Chondrocyte (in vitro differentiated cells): ENCODE measurements at places on chromosomes 7 and 10.
A peak's percentile ranks its signal among the peaks of the same experiment; 100 is the strongest.

DNA sequence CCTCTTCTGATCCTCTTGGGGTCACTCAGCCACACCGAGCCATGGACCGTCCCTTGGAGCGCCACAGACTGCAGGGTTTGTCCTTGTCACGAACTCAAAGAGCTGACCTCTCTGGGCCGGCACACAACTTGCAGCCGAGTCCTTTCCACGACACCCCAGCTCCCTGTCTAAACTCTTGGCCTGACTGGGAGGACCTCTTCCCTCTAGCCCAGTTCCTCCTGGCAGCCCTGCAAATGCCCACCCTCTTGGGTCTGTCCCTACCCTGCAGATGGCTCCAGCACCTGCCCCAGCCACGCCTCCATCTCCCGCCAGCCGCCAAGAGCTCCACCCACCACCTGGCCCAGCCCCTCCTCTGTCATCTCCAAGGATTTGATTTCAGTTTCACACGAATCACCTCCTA lies 339.2 kb downstream of the DNAJB6 start:
- peak; percentile 81 for DNase-seq

GRCh38 chr10:33815776-33816175 lies 481.3 kb upstream of the NRP1 start:
- DNase-seq = no peak

- DNase-seq = no peak
These were observed 50.6 kb upstream of the FAM204A start for GRCh38 chr10:118392761-118393160.

DNA sequence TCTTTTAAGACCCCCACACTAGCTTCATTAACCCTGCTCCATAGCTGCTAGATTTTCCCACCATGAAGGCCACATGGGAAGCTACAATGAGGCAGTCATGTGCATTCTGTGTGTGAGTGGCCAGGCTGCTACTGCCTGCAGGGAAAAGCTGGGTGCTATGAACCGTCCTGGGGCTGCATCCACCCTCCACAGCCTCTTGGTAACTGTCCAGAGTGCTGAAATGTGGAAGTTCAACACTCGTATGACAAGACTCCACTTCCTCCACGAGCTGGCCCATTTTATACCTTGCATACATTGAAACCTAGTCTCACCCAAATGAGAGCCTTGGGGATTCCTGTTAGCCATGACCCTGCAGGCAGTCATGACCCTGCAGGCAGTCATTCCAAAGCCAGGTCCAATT lies 59.4 kb downstream of the CUZD1 start:
- DNase-seq = no peak

GRCh38 chr7:131486346-131486745 lies 70.1 kb downstream of the PODXL start:
- DNase-seq = no peak

GRCh38 chr7:31982962-31983361 lies 87.2 kb downstream of the PDE1C start:
- no peak for DNase-seq

DNA sequence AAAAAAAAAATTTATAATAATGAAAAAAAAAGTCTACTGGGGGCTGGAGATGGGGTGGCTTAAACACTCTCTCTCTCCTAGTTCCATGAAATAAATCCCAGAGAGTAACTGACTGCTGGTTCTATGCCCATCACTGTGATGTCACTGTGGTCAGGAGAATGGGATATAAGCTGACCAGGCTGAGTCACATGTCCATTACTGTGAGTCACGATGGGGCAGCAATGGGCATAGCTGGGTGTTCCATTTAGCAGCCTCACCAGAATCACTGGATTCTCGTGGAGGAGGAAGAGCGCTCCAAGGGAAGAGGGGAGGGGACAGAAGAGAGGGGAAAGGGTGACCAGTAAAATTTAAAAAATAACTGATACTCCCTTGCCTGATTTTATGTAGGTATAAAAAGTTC lies 37.1 kb downstream of the MASTL start:
- no peak for DNase-seq

DNA sequence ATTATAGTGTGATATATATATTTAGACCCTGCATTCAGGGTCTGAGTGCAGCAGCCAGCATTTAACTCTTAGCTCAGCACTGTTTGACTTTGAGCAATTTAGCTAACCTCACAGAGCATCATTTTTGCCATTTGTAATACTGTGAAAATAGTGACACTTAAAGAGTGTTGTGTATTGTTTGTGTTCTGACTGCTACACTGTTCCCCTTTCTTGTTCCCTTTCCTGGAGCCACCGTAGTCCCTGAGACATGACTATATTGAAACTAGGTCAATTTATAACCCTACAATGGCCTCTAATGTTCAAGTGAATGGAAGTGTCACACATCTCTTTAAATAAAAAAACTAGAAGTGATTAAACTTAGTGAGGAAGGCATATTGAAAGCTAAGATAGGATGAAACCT lies 20.3 kb upstream of the CD36 start:
- DNase-seq = no peak

- DNase-seq = no peak
These were observed 8.5 kb downstream of the AKR1B1 start for GRCh38 chr7:134450294-134451000.

- DNase-seq = no peak
These were observed 67.7 kb downstream of the TACR2 start for GRCh38 chr10:69348816-69349541.

DNA sequence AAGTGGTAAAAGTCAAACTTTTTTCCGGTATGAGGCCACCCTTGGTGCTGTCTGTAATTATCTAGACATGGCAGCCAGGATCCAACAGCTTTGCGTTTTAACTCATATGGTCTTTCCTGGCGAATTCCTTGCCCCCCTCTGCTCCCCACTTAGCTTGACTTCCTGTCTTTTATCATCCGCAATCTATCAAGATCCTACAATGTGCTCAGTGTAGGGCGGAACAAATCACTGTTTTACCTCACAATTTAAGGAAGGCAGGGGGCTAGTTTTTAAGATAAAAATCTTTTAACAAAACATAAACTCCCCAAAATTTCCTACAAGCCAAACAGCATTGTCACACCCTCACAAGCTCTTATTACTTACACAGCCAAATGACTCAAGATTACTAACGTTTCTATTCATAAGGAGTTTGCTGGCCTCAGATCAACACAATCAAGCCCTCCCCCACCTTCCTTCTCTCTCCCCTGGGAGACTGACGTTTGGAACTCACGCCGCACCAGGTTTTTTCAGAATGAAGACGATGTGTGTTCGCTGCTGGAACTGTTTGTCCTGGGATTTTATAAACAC lies 1.3 kb upstream of the CDK14 start:
- no peak for DNase-seq

GRCh38 chr7:40175725-40176510 lies 41.1 kb downstream of the SUGCT start:
- DNase-seq = no peak

GRCh38 chr7:101891936-101892640 lies 74.7 kb downstream of the CUX1 start:
- no peak for DNase-seq

DNA sequence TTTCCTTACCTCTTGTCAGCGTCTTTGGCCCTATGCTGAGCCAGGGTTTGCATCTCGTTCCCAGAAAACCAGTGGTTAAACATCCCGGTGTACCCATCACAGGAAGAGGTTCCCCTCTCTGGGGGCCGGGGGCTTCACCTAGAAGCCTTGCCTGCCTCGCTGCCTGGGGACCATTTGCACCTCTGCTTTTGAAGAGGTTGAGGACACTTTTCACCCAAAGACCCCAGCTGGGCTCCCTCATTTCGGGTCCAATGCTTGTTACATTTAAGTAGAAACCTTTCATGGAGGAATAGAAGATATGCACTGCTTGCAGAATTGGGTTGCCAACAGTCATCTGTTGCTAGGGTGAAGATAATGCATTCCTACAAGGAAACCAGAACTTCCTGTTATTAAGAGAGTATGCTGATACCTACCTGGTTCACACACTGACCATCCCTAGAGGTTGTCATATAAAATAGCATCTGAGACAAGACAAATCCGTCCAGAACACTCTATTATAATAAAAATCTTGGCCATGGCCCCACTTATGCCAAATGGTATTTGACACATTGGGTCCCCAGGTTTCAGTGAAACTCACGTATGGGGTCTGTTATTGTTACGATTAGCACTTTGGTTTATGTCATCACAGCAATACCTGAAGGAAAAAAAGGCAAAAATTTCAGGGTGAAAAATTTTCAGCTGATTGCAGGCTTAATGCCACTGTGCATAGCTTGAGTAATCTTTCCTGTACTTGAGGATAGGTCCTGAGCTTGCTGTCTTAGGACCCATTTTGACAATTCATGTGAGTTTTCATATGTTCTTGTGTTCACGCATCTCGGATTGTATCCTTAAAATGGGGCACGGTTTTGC lies 917 bp downstream of the ZNF365 start:
- no peak for DNase-seq

GRCh38 chr7:139035586-139036353 lies at the start of gene ZC3HAV1L:
TSS of gene ZC3HAV1L (minus strand) at chr7:139036042. CDS start at chr7:139036017, 25 bp downstream.
- peak; percentile 88 for DNase-seq

- no peak for DNase-seq
These were observed 14.9 kb downstream of the AFAP1L2 start for GRCh38 chr10:114389426-114389825.

DNA sequence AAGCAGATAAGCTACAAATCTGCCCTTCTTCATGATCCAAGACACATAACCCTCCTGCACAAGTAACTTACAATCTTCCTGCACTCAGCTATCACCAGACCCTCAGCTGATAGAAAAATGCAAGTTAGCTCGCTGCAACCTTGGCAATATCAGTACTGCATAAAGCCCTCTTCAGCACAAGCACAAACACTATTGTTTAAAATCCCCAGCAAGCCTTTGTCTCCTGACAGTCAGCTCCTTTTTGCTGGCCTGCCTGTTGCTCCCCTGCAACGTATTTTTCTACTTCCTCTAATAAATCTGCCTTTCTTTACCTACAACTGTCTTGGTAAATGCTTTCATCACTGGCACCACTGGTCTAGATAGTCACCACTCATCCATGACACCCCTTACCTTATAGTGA lies 59.8 kb downstream of the BAMBI start:
- DNase-seq = no peak

GRCh38 chr7:130940907-130941306 lies 206.9 kb upstream of the KLF14 start:
- DNase-seq = no peak

DNA sequence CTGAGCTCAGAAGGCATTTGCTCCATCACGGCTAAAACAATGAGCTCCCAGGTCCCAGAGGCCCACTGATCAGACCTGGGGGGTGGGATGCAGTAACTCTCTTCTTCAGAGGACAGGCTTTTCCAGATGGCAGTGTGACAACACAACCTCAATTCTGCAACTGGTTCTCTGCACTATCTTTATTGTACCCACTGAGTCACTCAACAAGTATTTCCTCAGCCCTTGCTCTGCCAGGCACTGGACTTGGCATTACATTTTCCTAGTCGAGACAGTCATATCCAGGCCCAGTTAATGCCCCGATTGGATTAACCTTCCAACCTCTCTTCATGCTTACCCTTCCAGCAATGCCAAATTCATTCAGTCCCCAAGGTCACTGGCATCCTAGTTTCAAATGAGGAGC lies 72.6 kb downstream of the JAZF1 start:
- DNase-seq = no peak

- DNase-seq = no peak
These were observed 349.2 kb downstream of the HGF start for GRCh38 chr7:81420526-81421226.

DNA sequence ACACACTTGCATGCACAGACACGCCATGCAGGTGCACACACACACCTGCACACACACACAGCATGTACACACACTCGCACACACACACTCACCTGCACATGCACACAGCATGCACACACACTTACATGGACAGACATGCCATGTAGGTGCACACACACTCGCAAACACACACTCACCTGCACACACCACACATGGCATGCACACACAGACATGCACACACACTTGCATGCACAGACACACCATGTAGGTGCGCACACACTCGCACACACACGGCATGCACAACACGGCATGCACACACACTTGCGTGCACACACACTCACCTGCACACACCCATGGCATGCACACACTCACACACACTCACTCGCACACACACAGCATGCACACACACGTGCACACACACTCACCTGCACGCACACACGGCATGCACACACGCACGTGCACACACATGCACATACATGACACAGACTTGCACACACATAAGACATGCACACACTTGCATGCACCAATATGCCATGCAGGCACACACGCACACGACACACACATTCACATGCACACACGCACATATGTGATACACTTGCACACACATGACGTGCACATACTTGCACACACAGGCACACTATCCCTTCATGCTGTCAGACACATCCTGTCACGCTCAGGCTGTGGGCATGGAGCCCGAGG lies 56.8 kb downstream of the INSIG1 start:
- DNase-seq = no peak

- DNase-seq = no peak
These were observed 253.7 kb downstream of the PTEN start for GRCh38 chr10:88116971-88117626.

DNA sequence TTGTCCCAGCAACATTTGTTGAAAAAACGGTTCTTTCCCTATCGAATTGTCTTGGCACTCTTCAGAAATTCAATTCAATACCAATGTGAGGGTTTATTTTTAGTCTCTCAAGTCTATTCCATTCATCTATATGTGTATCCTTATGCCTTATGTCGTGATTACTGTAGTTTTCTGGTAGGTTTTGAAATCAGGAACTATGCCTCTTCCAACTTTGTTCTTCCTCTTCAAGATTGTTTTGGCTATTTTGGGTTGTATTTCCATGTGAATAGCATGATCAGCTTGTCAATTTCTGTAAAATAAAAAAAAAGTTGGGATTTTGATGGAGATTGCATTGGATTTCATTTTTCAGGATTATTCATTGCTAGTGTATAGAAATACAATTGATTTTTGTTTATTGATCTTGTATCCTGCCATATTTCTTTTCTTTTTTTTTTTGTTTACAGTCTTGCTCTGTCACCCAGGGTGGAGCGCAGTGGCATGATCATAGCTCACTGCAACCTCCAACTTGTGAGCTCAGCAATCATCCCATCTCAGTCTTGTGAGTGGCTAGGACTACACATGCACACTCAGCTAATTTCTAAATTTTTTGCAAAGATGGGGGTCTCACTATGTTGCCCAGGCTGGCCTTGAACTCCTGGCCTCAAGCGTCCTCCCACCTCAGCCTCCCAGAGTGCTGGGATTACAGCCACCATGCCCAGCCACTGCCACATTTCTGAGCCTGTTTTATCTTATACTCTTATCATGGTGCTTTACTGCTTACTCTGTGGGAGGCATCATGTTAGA lies 46.2 kb upstream of the MKLN1 start:
- DNase-seq = no peak

- no peak for DNase-seq
These were observed 178.2 kb downstream of the RELN start for GRCh38 chr7:103811290-103811689.

- no peak for DNase-seq
These were observed 30.4 kb downstream of the VPS50 start for GRCh38 chr7:93262535-93262934.

- peak; percentile 66 for DNase-seq
These were observed 7.3 kb upstream of the ELFN1 start for GRCh38 chr7:1662767-1663166.
